ENCODE measurements at places on chromosomes 6 and 20. TPM values are rescaled to one million over a fixed set of nuclear protein-coding genes. Genes with fewer than 3 reads are reported as not detected.

C20orf204 gene
- total RNA-seq: 1.2 TPM

HLA-DQB1 gene
- 0.16 TPM for total RNA-seq

USP49 gene
- 12.5 TPM for total RNA-seq

SPDEF gene
- total RNA-seq: not detected

CD24 gene
- total RNA-seq: 1,048 TPM

EPHA7 gene
- 102 TPM for total RNA-seq

FOXQ1 gene
- 1.1 TPM for total RNA-seq

GRCh38 chr6:166157930-166158617 is 9.6 kb downstream of the TBXT start:
- DNase-seq: no peak

DNA sequence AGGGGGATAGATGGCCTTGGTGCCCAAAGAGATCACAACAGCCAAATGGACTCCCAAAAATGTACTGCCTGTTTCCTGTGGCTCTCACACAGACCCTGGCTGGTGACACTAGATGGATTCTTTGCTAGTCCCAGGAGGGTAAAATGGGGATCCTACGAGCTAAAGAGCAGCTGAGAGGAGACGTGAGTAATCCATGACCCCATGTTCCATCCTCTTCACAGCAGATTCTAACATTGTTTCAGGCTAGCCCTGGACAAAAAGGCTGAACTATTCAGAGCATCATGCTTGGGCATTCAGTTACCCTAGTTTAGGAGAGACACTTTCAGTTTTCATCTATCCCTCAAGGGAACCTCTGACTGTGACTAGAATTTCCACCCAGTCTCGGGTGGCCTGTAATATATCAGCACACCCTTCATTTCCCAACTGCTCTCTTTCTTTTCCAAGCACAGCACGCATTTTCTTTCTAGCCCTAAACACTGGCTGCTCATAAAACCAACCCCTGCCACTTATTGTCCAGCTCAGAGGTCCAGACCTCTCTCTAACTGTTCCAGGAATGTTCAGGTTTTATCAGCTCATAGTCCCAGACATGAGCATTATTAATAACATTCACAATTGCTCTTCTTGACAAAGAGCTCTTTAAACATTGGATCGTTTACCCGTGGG is 48.5 kb downstream of the SLC22A1 start:
- no peak for DNase-seq

DNA sequence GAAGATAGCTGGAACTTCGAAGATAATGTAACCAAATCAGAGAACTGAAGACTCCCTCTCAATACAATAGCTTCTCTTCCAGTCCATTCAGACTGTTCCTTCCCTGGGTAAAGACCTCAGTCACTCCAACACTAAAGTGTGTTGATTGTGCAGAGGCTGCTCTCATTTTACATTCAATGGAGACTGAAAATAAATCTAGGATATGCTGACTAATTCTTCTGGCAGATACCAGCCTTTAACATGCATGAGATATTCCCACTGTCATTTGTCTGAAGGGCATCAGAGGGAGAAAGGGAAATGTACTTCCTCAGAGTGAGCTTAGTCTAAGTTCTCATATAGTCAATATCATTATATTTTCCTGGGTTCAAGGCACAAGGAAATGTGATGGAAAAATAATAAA is 166.4 kb upstream of the IRAK1BP1 start:
- no peak for DNase-seq

DNA sequence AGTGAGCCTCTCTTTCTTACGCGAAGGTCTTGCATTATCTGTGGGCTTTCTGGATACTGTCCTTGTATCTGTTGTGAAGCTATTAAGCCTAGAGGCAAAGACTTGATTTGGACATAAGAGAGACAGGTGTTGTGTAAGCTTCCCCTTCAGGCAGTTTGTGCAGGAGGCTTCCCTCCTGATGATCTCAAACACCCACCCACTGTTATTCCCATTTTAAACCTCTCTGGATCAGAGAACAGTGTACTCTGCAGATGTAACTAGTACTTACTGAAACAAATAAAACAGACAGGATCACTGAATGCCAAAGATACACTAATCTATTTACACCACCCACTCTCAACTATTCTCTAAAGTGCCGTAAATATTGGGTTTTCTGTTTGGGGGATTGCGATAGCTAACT is 113.8 kb upstream of the RAB32 start:
- DNase-seq: peak; percentile 7

DNA sequence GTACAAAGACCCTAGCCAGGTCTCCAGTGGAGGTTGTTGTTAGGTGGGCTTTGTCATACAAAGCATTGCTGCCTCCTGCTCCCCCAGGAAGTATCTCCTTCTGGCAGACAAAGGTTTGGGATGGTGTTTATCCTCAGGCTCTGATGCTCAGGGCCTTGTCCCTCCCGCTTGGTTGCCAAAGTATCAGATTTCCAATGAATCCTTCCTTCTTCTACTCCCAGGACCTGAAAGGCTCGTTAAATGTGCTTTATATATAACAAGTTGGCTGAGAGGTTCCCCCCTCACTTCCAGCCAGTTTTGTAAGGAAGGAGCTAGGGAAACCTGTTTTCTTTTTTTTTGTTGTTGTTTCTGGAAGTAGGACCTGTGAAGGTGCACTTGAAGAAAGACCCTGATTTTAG is 14.4 kb downstream of the PTK7 start:
- no peak for DNase-seq

DNA sequence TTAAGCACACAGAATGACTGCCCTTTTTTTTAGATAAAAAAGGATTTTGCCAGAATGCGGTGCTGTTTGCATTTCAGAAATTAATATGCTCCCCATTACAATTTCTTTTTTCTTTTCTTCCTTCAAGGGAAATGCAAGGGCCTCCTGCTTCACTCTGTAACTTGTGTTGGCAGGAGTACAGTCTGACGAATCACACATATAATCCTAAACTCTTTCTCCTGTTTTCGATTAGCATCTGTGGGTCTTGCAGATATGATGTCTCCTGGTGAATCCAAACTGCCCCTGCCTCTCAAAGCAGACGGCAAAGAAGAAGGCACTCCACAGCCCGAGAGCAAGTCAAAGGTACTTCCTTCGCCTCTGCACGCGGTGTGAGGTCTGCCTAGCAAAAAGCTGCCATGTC is 149.5 kb downstream of the TMEM242 start:
- no peak for DNase-seq

DNA sequence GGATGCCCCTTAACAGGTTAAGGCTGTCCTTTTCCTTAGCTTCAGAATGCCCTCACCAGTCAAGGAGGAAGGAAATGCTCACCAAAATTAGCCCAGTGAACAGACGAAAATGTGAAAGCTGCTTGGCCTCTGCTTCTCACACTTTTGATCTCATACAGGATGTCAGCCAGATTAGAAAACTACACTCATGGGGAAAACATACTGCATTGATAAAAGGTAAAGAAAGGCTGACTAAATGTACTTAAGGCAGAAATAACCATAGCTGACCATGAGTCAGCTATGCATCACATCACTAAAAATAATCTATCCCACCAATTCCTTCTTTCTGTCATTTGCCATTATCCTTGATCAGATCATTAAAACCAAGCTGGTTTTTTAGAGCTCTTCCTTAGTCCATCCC is 198.4 kb upstream of the TENT5A start:
- DNase-seq: no peak

DNA sequence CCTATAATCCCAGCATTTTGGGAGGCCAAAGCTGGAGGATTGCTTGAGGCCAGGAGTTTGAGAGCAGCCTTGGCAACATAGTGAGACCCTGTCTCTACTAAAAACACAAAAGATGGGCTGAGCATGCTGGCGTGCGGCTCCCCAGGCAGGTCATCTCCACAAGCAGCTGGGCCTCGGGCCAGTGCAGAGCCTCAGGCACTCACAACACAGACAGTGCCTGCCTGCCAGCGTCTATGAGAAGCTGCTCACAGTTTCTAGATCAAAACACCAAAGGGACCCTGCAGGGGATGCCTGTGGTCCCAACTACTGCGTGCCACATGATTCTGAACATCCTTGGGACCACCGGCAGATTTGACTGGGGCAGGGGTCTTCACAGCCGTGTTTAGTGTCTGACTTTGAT is 59.4 kb downstream of the GINS1 start:
- DNase-seq: no peak

DNA sequence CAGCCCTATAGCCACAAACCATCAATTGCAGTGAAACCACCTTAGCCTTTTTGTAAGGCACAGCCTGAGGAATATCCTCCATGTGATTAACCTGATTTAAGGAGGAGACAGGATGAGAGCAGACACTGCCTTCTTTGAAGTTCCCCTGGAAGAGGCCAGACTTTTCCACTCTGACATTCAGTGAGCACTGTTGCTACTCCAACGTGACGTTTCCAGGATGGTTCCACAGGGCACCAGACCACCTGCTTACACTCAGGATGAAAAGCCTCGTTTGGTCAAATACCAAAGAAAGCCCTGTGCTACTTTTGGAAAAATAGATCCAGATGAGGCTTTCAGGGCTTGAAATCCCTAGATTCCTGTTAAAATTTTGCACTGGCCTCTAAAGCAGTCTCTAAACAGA is 1102.1 kb upstream of the FLRT3 start:
- no peak for DNase-seq

GRCh38 chr6:63783096-63783495 is 147.5 kb downstream of the PHF3 start:
- no peak for DNase-seq

- DNase-seq: peak; percentile 4
Measured at GRCh38 chr6:73695619-73696421, at the start of gene CD109. Gene CD109, plus strand, starts transcription at chr6:73696203. Its CDS starts 13 bp downstream, at chr6:73696216.

DNA sequence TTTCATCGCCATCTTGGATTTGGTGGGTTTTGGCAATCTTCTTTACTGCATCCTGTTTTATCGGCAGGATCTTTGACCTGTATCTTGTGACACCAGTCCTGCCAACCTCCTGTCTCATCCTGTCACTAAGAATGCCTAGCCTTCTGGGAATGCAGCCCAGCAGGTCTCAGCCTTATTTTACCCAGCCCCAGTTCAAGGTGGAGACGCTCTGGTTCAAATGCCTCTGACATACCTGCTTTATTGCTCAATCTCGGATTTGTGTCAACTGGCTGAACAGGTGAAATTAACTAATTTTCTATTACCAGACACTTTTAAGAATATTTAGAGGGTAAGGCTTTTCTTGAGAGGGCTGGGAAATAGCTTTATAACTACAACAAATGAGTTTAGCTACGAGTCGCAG is 102.5 kb downstream of the SASH1 start:
- no peak for DNase-seq

DNA sequence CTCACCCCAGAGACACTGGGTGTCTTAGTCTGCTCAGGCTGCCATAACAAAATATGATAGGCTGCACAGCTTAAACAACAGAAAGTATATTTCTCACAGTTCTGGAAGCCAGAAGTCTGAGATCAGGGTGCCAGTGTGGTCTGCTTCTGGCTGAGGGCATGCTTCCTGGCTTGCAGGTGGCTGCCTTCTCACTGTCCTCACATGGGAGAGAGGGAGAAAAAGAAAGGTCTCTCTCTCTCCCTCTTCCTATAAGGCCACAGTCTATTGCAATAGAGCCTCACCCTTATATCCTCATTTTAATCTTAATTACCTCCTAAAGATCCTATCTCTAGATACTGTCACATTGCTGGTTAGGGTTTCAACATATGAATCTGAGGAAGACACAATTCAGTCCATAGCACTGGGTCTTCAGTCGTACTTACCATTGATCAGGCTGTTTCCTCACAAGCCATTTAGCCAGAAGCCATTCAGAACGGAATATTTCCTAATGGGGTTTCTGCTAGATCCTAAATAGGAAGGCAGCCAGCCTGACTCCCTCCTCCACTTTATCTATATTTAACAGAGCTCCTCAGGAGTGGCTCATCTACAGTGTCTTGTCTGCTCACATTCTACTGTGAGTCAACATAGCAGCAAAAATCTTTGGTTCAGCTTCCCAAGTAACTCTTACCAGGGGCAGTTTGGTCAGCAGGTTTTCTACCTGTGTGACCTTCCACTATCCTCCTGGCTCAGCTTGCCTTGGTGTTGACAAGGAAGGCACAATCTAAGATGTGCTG is 42.2 kb downstream of the CD164 start:
- no peak for DNase-seq

- DNase-seq: no peak
Measured at GRCh38 chr20:3248167-3248992, 9.4 kb upstream of the SLC4A11 start.

DNA sequence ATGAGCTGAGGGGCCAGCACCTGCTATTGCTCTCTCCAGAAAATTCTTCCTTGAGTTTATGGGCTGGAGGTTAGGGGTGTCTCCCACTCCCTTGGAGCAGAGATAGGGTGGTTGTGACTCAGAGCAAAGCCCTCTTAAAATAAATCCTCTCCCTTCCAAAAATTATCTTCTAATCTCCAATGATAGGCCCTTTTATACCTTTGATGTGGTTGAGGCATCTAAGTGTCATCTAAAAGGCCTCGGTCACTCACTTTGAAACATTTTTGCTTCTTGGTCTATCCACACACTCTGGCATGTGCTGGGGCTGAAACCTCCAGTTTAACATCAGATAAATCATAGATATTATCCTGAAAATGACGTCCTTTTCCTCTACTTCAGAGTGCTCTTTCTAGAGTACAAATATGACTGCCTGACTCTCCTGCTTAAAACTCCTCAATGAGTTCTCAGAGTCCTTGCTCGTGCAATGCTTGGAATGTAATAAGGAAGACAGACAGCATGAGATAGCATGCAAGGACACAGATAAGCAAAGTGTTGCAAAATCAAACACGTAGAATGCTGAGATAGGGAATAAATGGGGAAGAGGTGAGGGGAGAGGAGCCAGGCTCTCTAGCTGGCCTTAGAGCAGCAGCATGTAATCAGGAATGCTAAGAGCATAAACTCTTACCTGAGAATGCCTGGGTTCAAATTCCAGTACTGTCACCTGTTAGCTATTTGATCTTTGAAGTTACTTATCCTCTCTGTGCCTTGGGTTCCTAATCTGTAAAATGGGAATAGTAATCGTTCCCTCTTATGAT is 374.1 kb upstream of the CITED2 start:
- DNase-seq: no peak

DNA sequence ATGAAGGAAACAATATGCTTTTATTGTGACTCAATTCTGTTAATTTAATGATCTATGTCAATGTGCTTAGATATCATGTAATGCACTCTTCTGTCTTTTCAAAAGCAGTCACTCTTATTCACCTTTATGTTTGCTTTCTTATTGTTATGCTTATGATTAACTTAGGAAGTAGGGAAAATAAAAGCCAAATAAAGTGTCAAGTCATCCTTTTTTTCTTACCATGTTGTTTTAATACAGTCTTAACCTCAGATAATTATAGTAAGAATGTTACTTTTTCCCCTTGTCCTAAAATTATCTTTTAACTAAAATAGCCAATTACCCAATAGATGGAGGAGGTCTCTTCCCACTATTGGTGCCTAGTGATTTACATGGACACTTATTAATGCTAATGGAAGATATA is 72.6 kb downstream of the TFAP2B start:
- DNase-seq: no peak
